ENCODE measurements at places on chromosomes 6 and 20. TPM values are rescaled to one million over a fixed set of nuclear protein-coding genes. Genes with fewer than 3 reads are reported as not detected.

The SNPH gene
- total RNA-seq: 3.0 TPM

The BPIFB3 gene
- total RNA-seq: not detected

GRCh38 chr20:40010483-40010882, 678.6 kb downstream of the MAFB start:
- DNase-seq: no peak

GRCh38 chr6:143531720-143532499, 20.4 kb upstream of the FUCA2 start:
- DNase-seq: no peak

DNA sequence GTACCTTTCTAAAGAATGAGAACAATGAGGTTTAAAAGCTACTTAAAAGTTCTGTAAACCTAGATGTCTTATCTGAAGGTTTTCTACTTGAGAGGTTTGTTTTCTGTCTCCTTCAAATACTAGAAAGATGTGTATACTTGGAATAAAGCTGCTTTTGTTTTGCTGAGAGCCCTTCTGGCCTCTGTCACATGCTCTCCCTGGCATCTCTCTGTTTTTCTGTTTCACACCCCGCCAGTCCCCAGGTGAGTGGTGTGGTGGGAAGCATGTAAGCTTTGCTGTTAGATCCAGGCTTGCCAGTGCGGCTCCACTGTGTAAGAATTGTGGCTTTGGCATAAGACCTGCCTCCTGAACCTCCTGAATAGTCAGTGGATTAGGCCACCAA, 56.8 kb downstream of the SNX9 start:
- no peak for DNase-seq

DNA sequence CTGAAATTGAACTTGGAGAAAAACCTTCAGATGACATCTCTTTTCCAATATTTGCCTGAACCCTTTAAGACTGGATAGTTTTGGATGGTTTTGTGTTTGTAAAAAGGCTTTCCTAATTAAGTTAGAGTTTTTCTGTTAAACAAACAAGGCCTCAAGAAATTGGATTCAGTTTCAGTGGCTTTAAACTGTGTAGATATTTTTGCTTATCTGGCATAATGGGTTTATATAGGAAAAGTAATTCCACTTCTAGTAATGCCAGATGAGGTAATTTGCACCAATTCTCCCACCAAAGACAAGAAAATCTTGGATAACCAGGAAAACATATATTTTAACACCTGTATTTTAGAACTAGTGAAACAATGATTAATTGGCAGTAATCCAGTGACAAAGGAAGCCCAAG, 12.0 kb upstream of the TRDN start:
- no peak for DNase-seq

The FOXQ1 gene
- total RNA-seq: 0.53 TPM

The BMP2 gene
- total RNA-seq: 9.2 TPM

The SLC22A23 gene
- total RNA-seq: 24.3 TPM

- DNase-seq: no peak
Measured at GRCh38 chr6:163964789-163965188, 550.3 kb downstream of the QKI start.

- DNase-seq: no peak
Measured at GRCh38 chr6:163554663-163555062, 140.1 kb downstream of the QKI start.

The CYB5R4 gene
- total RNA-seq: 8.7 TPM

DNA sequence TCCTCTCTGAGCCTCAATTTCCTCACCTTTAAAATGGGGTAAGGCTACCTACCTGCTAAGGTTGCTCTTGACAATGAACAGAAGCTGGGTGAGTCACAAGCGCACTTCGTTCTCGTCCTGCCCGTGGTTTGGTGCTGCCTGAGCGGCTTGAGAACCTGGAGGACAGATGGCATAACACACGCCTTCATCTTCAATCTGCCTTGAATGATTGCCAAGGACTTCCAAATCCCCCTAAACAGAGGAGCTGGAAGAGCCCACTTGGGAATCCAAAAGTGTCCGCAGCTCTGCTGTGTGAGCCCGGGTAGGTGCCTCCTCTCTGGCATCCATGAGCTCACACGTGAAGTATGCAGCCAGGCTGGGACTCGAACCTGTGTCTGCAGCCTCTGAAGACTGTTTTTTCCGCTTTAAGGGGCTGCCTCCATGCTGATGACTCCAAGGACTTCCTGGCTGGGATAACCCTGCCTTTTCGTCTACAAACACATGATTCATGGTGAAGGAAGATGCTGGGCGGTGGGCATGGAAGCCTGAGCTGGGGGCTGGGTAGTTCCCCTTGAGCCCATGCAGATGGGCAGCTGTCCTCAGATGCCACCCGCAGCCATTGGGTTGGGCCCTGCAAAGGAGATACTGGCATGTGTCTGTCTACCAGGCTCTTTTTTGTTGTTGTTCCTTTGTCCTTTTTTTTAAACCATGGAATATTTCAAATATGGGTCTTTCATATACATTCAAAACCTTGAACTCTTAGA, 25.3 kb upstream of the CSNK2A1 start:
- no peak for DNase-seq

DNA sequence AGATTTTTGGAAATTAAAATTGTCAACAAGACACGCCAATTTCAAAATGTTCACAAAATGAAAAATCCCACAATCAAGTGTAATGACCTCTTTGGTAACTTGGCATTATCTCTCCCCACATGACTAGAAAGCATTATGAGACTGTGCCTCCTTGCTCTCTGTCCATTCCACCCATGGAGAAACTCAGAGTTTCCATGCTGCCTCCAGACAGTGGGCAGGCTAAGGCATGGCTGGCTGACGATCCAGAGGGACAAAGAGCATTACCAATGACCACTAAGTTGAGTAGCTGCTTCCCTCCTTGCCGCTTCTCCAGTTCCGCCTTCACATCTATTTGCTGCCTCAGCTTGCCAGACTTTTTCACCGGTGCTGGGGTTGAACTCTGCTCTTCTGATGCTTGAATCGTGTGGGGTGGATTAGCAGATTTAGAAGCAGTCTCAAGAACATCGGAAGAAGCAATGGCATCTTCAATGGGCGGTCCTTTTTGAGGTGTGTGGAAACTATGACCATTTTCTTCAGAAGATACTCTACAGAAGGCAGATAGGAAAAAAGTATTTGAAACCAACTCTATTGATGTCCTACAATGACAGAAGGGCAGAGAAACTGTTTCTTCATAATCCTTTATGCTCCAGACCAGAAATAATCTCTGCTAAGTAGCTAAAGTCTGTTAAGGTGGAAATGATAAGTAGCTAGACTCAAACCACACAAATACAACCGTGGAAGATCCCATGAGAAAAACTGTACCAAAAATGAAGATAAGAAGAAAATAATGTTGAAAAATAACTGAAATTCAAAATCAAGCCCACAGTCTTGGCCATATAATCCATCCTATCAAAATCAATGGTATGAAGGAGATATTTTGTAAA, 47.5 kb upstream of the ALDH8A1 start:
- no peak for DNase-seq

DNA sequence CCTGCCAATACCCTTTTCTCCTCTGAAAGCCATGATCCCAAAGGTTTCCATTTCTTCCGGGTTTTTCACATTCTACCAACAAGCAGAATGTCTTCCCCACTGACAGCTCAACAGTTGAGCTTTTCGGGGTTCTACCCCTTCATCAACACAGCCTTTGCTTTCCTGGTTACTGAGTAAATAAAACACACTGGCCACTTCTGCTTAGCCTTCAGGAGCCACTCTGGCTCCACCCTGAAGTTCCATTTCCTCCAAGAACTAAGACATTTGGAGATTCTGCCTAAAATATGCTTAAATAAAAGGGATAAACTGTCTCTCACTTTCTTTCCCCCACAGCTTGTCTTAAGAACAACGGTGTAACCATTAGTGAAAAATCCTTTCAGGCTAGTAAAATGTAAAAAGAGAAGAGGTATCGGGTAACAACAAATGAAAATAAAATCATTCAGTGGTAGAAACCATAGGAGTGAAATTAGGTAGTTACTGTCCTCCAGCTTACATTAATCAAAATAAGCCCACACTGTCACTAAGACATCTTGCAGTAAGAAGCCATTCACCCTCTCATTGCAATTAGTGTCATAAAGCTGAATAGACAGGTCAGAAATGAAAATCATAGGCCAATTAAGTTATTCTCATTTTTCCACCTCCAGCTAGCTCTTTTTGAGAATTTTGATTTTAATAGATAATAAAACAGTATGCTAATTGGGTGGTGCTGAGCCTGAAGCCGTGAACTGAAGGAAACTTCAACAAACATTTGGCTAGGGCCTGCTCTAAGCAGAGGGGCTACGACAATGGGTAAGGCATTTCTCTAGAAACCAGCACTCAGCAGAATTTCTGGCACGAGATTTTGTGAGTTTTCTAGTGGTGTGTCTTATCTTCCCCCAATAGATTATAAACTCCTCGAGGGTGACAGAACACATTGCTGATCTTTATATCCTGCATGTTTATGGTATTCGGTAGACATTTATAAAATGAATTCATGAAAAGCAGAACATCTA, 194.2 kb downstream of the KHDC1L start:
- DNase-seq: no peak

GRCh38 chr6:39849764-39850163, 57.6 kb downstream of the DAAM2 start:
- DNase-seq: no peak

The ABHD16B gene
- total RNA-seq: not detected

DNA sequence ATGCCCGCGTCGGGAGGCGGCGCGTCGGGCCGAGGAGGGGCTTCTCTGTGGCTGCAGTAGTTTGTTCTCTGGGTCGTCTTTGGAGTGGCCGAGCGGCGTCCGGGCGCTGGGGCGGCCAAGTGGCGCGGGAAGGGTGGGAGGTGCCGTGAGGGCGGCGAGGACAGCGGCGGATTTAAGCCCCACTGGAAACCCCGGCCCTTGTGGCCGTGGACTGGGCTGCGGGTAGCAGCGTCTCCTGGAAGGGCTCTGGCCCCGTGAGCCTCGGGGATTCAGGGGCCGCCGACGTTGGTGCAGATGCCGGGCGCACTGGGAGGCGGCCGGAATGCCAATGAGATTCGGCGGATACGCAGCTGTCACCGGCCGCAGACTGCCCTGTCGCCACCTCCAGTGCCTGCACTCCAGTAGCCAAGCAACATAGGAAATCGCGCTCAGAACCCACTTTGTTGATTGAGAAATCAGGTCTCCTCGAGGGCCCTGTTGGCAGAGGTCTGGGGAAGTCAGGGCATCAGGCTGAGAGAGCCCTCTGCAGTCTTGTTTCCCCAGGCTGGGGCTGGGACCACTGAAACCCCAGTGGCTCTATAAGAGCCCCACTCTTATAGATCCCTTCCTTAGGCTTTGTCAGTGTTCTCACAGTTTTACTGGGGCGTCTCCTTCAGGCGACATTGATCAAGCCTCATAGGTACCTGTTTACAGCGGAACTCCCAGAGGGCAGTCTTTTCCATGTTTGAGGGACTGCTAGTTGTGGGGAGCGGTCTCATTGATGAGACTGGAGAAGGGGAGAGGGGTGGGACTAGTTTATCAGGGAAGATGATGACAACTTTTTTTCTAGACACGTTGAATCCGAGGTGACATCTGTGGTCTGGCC, 642 bp downstream of the GZF1 start:
- DNase-seq: no peak

The ID4 gene
- 114 TPM for total RNA-seq

GRCh38 chr6:136676075-136676474, 116.2 kb downstream of the MAP3K5 start:
- no peak for DNase-seq

DNA sequence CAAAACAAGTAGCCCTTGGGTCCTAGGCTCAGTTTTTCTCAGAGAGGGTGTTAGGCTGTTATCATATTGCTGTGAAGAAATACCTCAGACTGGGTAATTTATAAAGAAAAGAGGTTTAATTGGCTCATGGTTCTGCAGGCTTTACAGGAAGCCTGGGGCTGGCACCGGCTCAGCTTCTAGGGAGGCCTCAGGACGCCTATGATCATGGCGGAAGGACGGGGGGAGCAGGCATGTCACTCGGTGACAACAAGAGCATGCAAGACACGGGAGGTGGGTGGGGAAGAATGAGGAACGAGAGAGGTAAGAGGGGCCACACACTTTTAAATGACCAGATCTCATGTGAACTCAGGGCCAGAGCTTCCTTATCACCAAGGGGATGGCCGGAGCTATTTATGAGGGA, 26.9 kb downstream of the CDH26 start:
- DNase-seq: no peak

The MUCL3 gene
- not detected for total RNA-seq

DNA sequence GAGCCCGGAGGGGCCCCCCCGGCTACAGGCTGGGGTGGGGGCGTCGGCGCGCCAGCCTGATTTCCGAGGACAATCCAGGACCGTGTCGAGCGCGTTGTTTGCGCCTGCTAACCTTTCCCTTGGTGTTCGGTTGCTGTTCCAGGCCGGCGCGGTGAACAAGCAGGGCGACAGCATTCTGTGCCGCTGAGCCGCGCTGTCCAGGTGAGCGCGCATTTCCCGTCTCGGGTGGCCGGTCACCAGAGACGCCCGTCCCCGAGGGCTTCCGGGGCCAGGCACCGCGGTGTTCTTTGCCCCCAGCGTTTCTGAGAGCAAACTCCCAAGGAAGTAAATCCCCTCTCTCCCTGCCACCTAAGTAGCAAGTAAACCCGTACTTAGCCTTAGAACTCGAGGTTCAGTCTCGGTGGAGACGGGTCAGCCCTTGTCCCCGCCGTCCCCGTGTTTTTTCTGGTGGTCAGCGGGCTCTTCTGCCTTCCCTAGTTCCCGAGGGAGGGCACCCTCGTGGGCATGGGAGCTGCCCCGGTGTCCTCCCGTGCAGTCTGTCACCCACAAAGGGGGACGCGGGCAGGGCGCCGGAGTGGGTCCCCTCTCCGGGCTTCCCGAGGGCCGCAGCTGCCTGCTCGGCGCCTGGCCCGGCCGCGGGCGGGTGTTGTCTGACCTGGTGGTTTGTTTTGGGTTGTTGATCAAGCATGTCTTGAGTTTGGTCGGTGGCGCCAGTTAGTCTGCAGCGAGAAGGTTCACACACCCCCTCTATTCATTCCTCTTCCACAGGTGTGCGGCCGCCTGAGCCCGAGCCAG, 1.5 kb downstream of the ID4 start:
- peak; percentile 63 for DNase-seq

DNA sequence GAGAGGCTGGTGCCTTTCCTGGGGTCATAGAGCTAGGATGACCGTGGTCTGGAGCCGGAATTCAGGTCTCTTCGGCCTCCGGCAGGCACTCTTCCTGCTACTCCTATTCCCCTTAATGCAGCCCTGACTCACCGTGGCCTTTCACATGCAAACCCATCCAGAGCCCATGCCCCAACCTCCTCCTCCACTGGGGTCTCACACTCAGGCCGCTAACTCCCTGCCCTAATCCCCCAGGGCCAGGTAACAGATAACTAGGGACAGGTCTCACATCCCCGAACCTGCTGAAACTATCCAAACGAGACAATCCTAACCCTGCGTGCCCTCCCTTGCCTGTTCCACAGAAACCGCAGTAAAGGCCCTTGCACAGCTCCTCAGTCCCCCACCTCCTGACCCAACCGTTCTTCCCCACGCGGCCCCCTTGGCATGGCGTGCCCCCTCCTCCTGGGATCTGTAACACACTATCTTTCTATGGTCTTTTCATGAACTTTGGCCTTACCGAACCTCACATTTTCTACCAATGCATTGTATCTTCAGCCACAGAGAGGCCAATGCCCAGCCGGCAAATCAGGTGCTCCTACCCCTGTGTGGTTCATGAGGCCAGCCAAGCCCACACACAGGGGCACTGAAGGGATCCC, 245.4 kb upstream of the EXOC2 start:
- no peak for DNase-seq

The ENTPD6 gene
- 67.8 TPM for total RNA-seq

- no peak for DNase-seq
Measured at GRCh38 chr6:111265842-111266241, 178.5 kb downstream of the SLC16A10 start.

- DNase-seq: no peak
Measured at GRCh38 chr6:80331974-80332373, 225.5 kb downstream of the BCKDHB start.

- DNase-seq: no peak
Measured at GRCh38 chr6:155582016-155582991, 126.7 kb upstream of the NOX3 start.

Data from mesothelial cell of epicardium (in vitro differentiated cells).